ENCODE measurements at places on chromosomes 16 and 17. TPM values are rescaled to one million over a fixed set of nuclear protein-coding genes. Genes with fewer than 3 reads are reported as not detected.
A peak's percentile ranks its signal among the peaks of the same experiment; 100 is the strongest.

- DNase-seq = no peak
- H3K27me3 ChIP-seq = no peaks in the 10 kb centered on the region
- H3K4me1 ChIP-seq = no peaks in the 10 kb centered on the region
- no peak overlapping the region for H3K27ac ChIP-seq
- no peaks in the 10 kb centered on the region for H3K36me3 ChIP-seq
- no peak overlapping the region for H3K4me3 ChIP-seq
These were observed 32.0 kb upstream of the IL34 start for GRCh38 chr16:70614208-70614951.

- no peaks in the 10 kb centered on the region for H3K4me1 ChIP-seq
- H3K27ac ChIP-seq = no peak overlapping the region
- H3K36me3 ChIP-seq = no peaks in the 10 kb centered on the region
These were observed 46.6 kb downstream of the NOG start for GRCh38 chr17:56640116-56640515.

- DNase-seq = peak; percentile 74
- H3K4me1 ChIP-seq = peaks cover 56% of the 10 kb centered on the region
- H3K27ac ChIP-seq = peak overlapping the region; percentile 59
- peaks cover 6% of the 10 kb centered on the region for H3K36me3 ChIP-seq
- H3K27me3 ChIP-seq = no peaks in the 10 kb centered on the region
These were observed 185.3 kb upstream of the CACNG3 start for GRCh38 chr16:24070851-24071250.

The TEKT5 gene
- 0.42 TPM for total RNA-seq

The CA5A gene
- 0.27 TPM for total RNA-seq

DNA sequence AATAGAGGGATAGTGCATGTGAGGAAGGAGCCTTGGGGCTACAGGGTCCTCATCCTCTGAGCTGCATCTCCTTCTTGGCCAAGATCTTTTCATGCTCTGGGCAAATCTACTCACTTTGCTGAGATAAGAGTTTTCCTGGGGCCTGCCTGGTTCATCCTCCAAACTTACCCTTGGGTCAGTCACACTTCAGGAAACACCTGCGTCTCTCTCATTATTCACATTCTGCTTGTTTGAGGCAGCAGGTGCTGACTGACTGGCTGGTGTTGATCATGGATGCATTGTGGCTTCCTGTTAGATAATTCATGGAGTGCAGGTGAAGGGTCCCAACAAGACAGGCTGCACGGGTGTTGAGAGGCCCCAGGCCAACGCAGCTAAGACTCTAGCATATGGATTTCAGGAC is 162.6 kb downstream of the SALL1 start:
- H3K4me1 ChIP-seq = no peaks in the 10 kb centered on the region
- H3K36me3 ChIP-seq = no peaks in the 10 kb centered on the region
- DNase-seq = no peak
- H3K4me3 ChIP-seq = no peak overlapping the region
- no peaks in the 10 kb centered on the region for H3K27me3 ChIP-seq
